Smooth muscle cell of the coronary artery (primary cell): ENCODE measurements at places on chromosomes 16 and 17. TPM values are rescaled to one million over a fixed set of nuclear protein-coding genes. Genes with fewer than 3 reads are reported as not detected.

The DLX3 gene
- total RNA-seq, result not detected in 2 replicates

The TSPAN10 gene
- total RNA-seq, result 0.30 and 2.0 TPM in 2 replicates

The CMC2 gene
- total RNA-seq, result 31.2 and 73.3 TPM in 2 replicates

The TBC1D3I gene
- 0.08 TPM in 1 of 2 replicates, not detected in the other for total RNA-seq

The ZNF385C gene
- total RNA-seq, result under 0.01 TPM in 1 of 2 replicates, not detected in the other

The ANKRD40CL gene
- not detected in 2 replicates for total RNA-seq

The PHB1 gene
- 173 and 306 TPM in 2 replicates for total RNA-seq

The METTL9 gene
- 76.5 and 103 TPM in 2 replicates for total RNA-seq

The CPHXL gene
- total RNA-seq, result not detected in 2 replicates

The KAT7 gene
- 15.1 and 21.4 TPM in 2 replicates for total RNA-seq

The AGRP gene
- 0.08 TPM in 1 of 2 replicates, not detected in the other for total RNA-seq

The RSKR gene
- total RNA-seq, result 3.1 and 6.8 TPM in 2 replicates

The NLK gene
- total RNA-seq, result 7.0 and 15.1 TPM in 2 replicates

The CIITA gene
- 0.08 and 0.12 TPM in 2 replicates for total RNA-seq

The MT3 gene
- total RNA-seq, result 0.70 TPM in 1 of 2 replicates, not detected in the other

The CLDN7 gene
- 0.70 and 1.6 TPM in 2 replicates for total RNA-seq

The CCDC144A gene
- total RNA-seq, result 2.3 and 12.0 TPM in 2 replicates

The MYO15A gene
- 0.53 and 1.6 TPM in 2 replicates for total RNA-seq

The HOXB6 gene
- total RNA-seq, result 0.08 and 0.12 TPM in 2 replicates

The C16orf74 gene
- 0.82 and 6.0 TPM in 2 replicates for total RNA-seq

The PLCD3 gene
- total RNA-seq, result 20.0 and 37.3 TPM in 2 replicates

The FAHD1 gene
- 71.6 and 134 TPM in 2 replicates for total RNA-seq

The IFI35 gene
- 17.7 and 20.4 TPM in 2 replicates for total RNA-seq

The CACNG3 gene
- not detected in 2 replicates for total RNA-seq
